NCI-H1436 (cell line): ENCODE measurements at places on chromosomes 3 and 15.

- no peak for DNase-seq
Measured at GRCh38 chr3:86969500-86970189, 21.3 kb downstream of the VGLL3 start.

- DNase-seq: no peak
Measured at GRCh38 chr3:116716490-116716889, 6.9 kb downstream of the TUSC7 start.

DNA sequence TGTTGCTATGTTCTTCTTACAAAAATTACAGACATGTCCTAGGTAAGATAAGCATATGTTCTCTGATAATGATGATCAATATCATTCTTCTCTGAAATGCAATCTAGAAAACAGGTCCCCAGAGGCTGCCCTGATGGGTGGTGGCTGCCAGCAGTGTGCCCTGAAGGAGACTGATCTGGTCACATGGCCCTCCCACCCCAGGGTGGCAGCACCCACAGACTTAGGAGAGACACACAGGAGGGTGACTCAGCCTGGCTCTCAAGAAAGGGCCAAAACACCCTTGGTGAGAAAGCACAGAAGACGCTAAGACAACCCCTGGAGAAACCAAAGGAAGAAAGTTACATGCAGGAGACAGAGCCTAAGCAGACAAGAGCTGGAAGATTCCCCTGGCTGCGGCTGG is 203.7 kb downstream of the TJP1 start:
- DNase-seq: no peak

DNA sequence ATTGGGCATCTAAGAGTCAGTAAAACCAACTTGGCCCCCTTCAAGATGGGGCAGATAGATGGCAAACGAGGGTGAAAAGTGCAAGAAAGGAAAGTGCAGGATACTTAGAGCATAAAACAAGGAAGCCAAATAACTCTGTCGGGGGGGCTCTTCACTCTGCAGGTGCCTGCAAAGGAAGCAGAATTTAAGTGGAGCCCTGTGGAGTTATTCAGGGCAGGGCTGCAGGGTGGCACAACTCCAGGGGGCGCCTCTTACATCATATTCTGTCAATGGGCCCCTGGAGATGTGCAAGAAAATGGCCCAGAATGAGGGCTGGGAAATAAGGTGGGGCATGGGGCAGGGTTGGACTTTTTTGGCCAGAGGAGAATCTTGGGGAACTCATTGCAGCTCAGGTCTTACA is 69.7 kb downstream of the CD47 start:
- no peak for DNase-seq

DNA sequence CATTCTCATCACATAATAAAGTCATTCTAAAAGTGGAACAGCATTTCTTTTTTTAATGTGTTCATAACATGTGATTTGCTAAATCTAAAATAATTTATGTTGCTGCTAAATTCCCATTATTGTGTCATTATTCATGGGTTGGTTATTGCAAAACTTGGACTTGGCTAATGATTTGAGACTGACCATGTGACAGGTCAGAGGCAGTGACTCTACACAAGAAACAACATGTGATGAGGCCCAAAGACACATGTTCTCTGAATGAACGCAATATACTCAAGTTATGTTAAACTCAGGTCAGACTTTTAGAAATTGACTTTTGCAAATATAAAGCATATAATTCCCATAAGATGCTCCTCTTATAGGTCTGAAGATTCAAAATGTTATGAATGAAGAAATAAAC is 566.1 kb downstream of the TBL1XR1 start:
- DNase-seq: no peak

GRCh38 chr3:28151608-28152228 is 89.7 kb upstream of the CMC1 start:
- no peak for DNase-seq

DNA sequence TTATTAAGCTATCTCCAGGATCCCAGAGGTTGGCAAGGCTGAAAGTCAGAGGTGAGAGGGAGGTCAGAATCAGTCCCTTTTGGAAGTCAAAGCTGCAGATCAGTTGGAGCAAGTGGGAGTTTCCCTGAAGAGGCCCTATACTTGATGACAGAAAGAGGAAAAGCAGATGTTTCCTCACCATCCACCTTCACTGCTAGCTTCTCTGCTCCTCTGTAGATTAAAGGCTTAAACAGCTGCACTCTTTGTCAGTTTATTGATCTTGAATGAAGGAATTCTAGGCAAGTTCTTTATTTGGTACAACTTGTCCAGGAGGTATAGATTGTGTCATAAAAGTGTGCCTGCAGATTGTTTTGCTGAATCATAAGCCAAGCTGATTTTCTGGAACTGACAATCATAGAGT is 408.2 kb upstream of the TGFBR2 start:
- no peak for DNase-seq

GRCh38 chr3:13262493-13263211 is 157.5 kb downstream of the NUP210 start:
- no peak for DNase-seq

DNA sequence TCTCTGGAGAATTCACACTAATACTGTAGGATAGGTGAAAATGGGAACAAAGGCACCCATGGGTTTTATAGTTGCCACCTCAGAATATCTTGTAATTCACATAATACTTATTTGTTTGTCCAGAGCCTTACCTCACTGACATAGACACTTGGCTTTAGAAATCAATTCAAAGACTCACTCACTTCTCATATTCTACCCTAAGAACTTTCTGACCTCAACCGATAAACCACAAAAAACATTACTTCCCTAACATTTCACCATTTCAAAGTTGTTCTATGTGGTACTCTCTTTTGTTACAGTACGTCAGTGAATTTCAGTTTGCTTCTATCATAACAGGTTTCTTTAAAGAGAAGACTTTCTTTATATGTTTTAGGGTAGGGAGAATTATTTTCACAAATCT is 359.3 kb downstream of the IGSF11 start:
- no peak for DNase-seq

DNA sequence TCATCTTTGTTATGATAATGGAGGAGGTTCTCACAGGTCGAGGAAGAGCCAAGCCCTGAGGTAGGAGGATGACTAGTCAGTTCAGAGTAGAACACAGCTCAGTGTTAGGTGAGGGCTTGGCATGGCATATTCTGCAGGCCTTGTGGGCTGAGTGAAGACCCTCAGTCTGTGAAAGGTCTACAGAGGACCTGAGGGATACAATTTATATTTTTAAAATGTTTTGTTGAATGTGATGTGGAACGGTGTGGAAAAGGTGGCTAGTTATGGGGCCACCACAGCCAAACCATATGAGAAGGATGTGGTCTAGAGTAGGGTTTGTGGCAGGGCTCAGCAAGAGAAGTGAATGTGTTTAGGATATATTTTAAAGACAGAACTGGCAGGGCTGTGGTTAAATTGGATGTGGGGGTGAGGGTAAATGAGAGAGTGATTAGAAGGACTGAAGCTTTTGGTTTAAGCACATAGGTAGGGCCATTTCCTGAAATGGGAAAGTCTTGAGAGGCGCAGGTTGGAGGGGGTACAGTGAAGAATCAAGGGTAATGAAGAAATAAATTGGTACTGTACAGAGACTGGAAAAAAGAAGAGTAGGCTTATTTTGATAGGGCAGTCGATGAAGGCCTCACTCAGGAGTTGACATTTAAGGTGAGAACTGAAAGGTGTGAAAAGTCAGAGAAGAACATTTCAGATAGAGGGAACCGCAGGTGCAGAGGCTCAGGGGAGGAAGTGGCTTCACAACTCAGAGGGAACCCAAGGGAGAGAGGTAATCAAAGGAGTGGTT is 60.5 kb downstream of the SPTSSB start:
- no peak for DNase-seq

DNA sequence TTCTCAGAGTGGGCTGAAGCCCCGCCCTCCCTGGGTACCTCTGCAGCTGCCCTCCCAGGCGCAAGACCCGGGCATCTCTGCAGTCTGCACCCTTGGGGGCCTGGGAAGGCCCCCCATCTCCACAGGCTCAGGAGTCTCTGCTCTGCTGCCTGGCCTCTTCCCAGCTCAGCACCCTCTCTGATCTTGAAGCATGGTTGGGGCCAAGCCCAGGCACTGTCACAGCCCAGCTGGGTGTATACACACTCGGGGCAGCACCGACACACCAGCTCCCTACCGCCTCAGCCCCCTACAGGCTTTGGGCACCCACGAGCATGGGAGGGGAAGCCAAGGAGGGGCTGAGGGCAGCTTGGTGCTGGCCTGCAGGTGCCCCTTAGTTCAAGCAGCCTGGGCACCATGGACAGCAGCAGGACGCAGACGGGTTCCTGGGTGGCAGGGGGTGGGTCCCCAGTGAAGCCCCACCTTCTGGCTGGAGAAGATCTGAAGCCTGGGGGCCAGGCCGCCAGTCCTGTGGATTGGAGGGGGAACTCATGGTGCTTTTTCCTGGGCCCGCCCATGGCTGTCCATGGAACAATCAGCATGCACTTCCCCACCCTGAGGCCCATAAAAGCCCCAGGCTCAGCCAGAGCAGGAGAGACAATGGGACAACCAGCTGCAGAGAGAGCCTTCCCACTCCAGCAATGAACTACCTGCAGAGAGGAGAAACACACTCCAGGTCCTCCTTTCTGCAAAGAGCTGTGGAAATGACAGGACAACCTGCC is 170.6 kb downstream of the TJP1 start:
- no peak for DNase-seq
